Thoracic aorta (tissue), 2 donors: ENCODE measurements at places on chromosomes 2 and 18. TPM values are rescaled to one million over a fixed set of nuclear protein-coding genes. Genes with fewer than 3 reads are reported as not detected.

The COLEC12 gene
- 21.3 TPM for total RNA-seq

The FAM228A gene
- total RNA-seq = 0.92 TPM

The NAT8 gene
- not detected for total RNA-seq

DNA sequence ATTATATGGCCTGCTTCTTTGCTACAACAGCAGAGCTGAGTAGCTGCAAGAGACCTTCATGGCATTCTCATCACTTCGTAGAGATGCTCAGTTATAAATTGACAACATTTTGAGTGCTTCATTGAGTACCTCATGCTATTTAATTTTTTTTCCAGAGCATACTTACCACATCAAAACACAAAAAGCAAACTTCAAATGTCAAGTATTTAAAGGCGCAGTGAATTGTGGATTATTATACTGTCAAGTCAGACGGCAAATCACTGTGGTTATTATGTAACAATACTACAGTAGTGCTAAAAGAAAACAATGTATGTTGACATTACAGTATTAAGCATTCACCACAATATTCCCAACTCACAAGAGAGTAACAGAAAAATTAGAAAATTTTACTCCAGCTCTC is 12.5 kb downstream of the ZC3H8 start:
- H3K4me3 ChIP-seq = no peak overlapping the region
- DNase-seq = no peak
- H3K36me3 ChIP-seq = no peaks in the 10 kb centered on the region
- H3K27me3 ChIP-seq = no peaks in the 10 kb centered on the region

DNA sequence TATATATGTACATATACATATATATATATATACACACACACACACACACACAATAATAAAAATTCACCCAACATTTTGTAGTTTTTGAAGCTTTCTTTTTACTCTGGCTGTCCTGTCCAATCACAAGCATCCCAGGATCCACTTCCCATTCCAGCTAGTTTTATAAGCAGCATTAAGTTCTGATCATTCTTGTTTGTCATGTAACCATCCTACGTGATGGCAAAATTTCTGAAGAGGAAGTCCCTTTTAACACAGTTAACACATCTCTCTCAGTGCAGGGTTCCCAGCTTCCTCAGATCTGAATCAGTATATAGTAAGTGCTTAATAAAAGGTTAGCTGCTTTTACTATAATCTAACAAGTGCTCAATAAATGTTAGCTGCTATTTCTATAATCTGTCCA is 26.4 kb downstream of the MYOM1 start:
- no peaks in the 10 kb centered on the region for H3K4me1 ChIP-seq
- H3K4me3 ChIP-seq = no peak overlapping the region
- DNase-seq = no peak

- H3K4me3 ChIP-seq = no peak overlapping the region
- H3K4me1 ChIP-seq = peaks cover 5% of the 10 kb centered on the region
These were observed 21.4 kb downstream of the DLGAP1 start for GRCh38 chr18:4433717-4434116.

DNA sequence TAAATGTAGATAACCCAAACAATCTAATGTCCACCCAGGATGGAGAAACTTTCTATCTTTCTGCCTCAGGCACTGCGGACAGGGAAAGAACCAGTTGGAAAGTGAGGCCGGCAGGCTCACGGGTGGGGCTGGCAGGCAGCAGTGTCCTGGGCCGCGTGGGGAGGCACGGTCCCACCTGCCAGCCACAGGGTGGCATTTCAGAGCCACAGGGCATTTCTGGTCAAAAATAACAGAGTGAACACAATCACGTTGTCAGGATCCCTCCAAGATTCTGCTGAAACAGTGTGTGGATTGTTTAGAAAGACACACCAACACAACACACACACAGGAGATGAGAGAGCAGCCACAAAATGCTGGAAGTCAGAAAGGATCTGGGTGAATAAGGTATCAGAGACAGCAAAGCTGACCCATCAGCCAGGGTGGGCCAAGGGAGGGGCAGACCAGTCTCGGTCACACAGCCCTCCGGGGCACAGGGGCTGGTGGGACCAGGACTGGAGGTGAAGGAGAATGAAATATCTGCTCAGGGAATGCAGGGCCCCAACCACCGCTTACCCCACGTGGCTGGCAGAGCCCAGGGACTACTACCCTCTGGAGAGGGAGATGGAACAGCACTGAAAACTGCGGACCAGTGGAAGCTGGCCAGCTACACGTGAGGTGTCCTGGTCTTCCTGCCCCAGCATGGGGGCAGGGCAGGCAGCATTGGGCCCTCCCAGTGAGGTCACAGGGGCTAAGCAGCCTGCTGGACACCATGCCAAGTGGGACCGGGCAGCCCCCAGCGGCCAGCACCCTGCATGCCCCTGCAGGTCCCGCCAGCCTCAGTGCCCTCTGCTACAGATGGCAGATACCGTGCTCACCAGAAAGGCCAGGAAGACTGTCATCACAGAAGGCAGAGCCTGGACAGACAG is 173.9 kb downstream of the HDAC4 start:
- H3K36me3 ChIP-seq = no peaks in the 10 kb centered on the region
- no peak for DNase-seq
- H3K27ac ChIP-seq = peak overlapping the region; percentile 67
